CD4-positive, alpha-beta T cell treated with Interleukin-1 beta for 1 hour (primary cell): ENCODE measurements at places on chromosomes 7 and 10.

DNA sequence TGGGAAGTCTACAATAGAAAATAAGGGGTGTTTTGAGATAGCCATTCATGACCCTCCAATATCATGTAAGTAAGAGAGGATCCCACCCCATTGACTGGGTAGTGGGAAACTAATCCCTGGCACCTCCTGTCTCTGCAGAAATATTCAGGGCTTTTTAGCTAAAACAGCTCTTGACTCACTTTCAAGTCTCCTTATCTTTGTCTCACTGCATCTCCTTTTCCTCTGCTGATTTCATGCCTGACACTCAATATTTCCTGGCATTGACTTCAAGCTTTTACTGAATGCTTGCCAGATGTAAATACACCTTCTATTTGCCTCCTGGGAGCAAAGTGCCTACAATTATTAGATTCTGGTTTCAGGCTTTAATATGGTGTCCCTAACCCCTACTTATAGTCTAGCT lies 57.1 kb downstream of the CHRM2 start:
- DNase-seq = no peak

DNA sequence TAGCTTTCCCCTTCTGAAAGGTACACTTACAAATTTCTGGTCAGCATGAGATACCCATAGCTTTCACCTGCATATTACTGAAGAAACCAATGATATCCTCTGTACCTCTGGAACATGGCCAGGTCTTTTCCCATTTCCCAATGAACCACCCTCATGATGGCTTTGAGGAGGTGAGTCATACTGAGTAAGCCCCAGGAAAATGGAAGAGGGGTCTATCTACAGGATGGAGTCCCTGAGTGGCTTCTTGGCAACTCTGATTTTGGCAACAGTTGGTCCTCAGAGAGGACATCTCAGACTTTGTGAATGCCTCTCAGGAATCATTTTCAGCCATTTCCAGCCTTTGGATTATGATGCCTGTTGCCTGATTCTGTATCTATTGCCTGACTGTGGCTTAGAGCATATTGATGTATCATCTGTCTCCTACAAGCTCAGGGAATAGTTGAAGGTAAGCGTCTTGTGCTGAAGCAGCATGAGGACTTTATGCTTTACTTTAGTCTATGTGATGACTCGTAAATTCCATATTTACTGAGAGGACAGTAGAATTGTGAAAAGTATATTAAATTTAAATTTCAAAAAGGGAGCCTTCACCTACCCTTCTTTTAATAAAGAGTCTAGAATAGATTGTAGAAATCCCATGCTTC lies 84.7 kb upstream of the DKK1 start:
- no peak for DNase-seq

DNA sequence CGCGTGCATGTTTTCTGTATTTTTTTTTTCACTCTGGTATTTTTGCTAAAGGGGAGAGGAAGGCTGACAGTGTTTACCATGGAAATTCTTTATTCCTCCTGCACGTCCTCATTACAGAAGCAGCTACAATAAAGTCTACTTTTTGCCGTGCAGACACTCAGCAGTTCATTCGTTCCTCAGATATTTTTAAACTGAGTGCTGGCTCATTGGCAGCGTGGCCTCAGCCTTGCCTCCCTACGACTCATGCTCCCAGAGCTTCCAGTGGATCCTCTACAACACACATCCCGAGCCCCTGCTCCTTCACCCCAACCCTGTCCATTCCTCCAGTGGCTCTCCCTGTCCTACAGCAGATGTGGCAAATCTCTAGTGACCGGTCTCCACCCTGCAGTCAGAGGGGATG lies 239.2 kb upstream of the ZMIZ1 start:
- DNase-seq = no peak

GRCh38 chr10:75358835-75359421 lies 42.6 kb downstream of the ZNF503 start:
- DNase-seq = peak; percentile 17

GRCh38 chr10:29543715-29544114 lies 91.1 kb downstream of the SVIL start:
- no peak for DNase-seq

- DNase-seq = no peak
These were observed 201.3 kb downstream of the JCAD start for GRCh38 chr10:29857843-29858701.

- DNase-seq = no peak
These were observed 31.9 kb upstream of the INSYN2A start for GRCh38 chr10:127228195-127228787.

DNA sequence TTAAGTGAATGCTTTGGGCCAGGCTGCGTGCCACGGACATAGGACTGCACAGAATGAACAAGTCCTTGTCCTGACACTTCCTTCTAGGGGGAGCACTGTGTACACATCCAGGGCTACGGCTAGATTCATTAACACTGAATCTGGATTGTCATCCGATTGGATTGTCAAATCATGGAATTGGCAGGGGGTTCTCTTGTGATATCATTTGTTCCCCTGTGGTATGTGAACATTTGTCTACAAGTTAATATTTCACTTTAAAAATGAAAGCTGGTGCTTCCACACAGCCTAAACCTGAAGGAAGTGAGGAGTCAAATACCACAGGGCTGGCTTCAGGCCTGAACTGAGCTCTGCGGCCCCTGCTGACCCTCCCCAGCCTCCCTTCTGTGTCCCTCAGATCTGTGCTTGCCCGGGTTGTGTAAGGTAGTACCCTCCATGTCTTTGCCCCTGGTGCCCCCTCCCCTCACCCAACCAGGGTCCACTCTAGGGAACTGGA lies 75.6 kb downstream of the SNX10 start:
- no peak for DNase-seq

GRCh38 chr10:49253340-49253906 lies 45.5 kb upstream of the C10orf71 start:
- DNase-seq = no peak

DNA sequence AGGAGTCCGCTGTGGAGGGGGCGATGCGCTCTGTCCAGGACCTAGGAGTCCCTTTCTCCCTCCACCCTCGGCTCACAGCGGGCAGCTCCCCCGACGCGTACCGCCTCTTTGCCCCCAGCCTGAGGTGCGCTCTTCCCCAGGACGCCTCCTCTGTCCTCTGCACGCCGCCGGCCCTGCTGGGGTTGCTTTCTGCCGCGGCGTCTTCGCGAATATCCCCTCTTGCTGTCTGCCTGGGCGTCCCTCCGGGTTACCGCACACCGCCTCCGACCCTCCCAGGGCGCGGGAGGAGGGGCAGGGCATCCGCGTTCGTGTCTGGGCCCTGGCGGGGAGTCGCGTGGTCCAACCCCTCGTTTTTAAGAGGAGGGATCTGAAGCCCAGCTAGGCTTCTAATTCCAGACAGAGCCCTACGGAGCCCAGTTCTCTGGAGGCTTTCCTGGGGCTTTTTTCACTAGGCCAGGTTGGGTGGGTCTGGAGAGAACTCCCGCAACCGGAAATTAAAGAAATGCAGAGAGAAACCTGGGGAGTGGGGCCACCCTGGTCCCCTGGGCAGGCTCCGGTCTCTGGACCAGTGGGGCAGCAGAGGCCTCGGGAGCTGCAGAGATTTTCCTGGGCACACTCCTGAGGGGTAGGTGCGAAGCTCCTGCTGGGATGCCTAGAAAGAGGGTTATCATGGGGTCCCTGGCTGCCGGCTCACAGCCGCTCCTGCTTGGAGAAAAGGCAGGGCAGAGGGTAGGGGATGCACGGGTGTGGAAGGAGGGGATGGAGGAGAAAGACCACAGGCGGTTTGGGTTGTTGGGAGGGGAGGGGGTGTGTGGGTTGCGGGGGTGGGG lies 166.9 kb downstream of the UBE2H start:
- no peak for DNase-seq

- DNase-seq = peak; percentile 87
These were observed 65.8 kb downstream of the STK17A start for GRCh38 chr7:43648473-43649406.

- DNase-seq = no peak
These were observed 80.9 kb upstream of the ATP6V0A4 start for GRCh38 chr7:138878856-138879255.

GRCh38 chr7:128450409-128450808 lies 5.3 kb upstream of the HILPDA start:
- DNase-seq = no peak

DNA sequence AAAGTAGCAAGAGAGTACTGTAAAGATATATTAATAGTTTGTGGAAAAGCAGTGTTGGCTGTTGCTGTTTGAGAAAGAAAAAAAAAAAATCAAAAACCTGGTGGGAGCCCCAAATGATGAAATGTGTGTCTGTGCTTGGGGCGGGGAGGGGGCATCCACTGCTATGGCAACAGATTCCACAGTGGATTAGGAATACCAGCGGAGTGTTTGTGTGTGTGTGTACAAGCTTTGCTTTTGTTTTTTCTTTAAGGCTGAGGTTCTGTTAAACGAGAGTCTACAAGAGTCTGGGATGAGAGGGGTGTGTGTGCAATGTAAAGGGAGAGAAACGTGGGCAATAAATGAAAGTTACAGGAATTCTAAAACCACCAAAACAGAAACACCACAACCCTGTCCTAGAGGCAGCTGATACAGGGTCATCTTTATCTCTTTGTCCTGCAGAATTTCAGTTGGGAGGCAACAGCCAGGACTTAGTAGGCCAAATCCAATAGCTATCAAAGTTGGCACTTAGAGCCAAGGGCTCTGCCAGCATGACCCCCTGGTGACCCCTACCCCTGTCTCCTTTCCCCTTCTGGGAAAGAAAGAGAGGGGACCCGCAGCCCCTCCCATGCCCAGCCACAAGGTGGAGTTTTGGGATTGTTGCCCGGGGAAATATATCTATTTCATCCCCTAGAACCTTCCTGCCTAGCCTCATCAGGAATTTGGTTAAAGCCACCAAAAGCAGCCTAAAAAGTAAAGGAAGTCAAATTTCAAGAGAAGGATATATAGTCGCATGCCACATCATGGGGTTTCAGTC lies 85.4 kb downstream of the OSBPL3 start:
- DNase-seq = no peak

DNA sequence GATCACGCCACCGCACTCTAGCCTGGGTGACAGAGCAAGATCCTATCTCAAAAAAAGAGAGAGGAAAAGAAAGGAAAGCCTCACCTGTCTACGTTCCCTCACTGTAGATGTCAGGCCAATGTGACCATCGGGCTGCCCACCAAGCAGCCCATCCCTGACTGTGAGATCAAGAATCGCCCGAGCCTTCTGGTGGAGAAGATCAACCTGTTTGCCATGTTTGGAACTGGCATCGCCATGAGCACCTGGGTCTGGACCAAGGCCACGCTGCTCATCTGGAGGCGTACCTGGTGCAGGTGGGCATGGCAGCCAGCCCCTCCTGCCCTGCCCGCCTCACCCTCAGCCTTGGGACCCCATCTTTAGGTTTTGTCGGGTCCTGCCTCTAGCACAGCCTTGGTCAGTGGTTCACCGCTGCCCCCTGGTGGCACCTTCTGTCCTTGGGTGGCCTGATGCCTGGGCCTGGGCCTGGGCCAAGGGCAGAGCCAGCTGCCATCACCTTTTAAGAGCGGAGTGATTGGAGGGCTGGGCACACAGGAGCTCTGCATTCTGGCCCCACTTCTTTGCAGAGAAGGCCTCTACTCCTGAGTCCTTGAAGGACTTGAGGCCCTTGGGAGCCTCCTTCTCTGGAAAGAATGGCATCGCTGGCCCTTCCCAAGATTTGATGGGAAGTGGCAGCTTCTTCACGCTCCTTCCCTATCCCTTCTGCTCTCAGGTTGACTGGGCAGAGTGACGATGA lies 14.4 kb upstream of the AHCYL2 start:
- peak; percentile 67 for DNase-seq

DNA sequence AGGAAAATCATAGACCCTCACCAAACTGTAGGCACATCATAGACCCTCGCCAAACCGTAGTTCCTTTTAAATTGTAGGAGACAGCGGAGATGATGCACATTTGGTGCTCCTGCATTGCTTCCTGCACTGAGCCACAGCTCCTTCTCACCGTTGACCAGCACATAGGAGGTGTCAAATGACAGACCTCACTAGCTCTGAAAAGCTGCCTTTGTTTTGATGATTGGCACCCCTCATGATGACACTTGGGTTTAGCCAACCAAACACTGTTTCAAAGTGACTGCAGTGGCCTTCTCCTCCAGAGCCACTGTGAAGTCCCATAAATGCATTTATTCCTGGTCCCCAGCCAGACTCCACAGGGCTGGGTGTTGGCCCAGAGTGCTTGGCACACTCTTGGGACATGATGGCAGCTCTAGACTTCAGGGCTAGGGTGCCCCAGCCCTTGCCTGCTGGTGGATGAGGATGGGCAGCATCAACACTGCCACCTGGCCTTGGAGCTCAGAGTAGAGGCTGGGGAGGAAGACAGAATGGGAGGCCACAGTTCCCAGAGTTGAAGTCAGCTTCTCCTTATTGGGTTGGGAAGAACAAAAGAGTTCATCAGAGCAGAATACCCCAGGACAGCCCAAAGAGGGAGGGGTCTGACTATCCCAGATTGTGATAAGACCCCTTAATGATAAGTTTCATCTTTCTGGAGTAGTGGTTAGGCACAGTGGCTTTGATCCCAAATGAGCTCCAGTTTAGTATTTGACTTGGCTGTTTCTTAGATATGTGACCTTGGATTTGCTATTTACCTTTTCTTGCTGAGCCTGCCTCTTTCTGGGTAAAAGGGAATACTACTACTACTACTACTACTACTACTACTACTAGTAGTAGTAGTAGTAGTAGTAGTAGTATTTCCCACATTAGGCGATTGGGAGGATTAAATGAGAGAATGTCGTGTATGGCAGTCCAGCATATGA lies 75.3 kb downstream of the MTPN start:
- DNase-seq = no peak

GRCh38 chr10:124652701-124653100 lies 91.5 kb downstream of the FAM53B start:
- DNase-seq = no peak

DNA sequence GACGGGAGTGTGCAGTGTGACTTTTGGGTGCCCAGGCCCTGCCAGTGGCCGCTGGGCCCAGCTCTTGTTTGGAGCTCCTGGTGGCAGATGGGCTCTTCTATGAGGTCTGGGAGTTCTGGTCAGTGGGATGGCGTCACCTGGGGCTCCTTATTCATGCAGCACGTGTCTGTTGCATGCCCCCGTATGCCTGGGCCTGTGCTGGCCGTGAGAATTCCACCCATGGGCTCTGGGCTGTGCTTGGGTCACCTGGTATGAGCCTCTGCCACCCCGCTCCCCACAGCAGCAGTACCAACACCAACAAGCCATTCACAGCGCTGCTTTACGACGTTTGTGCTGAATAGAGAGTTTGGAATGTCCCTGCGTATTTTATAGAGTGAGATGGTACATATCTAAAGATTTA lies 27.1 kb downstream of the INPP5A start:
- DNase-seq = no peak

DNA sequence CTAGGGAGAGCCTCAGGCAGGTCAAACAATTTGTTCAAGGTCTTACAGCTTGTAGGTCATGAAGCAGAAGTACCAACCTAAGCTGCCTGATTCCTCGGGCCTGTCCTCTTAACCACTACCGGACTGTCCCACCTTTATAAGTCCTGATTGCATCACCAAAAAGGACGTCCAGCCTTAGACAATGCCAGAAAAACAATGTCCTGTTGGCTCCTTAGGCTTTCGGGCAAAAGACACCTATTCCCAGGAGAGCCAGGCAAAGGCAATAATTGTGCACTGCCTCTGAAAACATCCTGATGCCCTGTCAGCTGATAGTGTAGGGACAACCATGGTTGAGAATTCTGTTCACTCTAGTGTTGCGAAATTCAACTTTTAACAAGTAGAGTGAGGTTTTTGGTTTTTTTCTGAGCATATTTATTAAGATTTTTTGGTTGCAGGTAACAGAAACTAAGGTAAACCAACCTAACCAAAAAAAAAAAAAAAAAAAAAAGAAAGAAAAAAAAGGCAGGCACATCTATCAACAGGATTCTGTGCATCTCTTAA lies 40.5 kb downstream of the CDHR3 start:
- DNase-seq = no peak
